NCI-H2107 (cell line): ENCODE measurements at places on chromosomes 6 and 20.

GRCh38 chr6:147905711-147906110 lies 397.2 kb downstream of the SAMD5 start:
- no peak for DNase-seq

DNA sequence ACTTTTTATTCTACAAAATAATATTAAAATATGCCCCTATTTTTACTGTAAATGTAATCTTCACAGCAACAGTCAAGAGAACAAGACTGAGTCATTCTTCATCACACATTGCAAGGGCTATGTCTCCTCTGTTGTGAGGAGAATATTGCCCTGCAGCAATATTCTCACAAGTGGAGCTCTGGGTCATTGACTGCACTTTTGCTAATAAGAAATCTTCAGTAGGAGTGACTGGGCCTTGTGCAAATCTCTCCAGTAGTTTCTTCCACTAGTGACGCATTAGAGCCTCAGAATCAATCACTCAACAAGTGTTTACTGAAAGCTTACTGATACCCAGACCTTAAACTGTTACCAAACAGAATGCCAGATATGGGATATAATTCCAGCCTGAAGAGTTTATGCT lies 49.1 kb downstream of the LAMA2 start:
- no peak for DNase-seq

DNA sequence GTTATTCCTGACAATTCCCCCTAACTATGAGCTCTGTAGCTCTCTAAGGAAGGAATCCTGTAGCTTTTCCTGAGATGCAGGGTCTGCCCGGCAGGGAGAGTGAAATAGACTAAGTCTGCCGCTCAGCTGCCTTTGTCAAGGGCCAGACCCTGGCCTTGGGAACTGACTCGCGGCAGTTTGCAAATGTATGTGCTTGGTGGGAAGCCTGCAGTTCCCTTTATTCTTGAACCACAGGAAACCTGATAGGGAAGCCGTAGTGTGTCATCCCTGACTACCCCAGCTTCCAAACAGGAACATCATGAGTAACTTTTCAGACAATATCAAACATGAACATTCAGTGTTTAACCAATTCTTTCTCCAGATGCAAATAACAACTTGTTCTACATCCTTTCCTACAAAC lies 78.7 kb upstream of the IFNGR1 start:
- no peak for DNase-seq

DNA sequence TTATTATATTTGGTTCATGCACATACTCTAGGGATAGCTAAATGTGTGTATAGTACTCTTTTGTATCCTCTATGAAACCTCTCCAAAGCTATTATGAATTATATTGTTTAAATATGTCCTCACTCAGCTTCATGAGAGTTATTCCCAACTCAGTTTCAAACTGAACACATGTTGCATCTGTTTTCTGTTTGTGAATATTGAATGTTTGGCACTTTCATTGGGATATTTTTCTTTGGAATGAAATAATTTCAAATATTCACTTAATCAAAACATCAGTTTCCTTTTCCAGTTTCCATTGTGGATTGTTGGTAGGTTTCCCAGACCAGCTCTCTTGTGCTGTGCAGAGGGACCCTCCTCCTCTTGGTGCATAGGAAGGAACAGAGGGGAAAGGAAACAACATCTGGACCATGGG lies 46.6 kb downstream of the HDAC2 start:
- no peak for DNase-seq

GRCh38 chr20:57545927-57546662 lies 14.8 kb upstream of the PCK1 start:
- DNase-seq: no peak

- no peak for DNase-seq
Observed at GRCh38 chr6:149990212-149990660, 26.5 kb downstream of the ULBP1 start.

- no peak for DNase-seq
Observed at GRCh38 chr20:19456595-19457395, 244.4 kb downstream of the SLC24A3 start.

DNA sequence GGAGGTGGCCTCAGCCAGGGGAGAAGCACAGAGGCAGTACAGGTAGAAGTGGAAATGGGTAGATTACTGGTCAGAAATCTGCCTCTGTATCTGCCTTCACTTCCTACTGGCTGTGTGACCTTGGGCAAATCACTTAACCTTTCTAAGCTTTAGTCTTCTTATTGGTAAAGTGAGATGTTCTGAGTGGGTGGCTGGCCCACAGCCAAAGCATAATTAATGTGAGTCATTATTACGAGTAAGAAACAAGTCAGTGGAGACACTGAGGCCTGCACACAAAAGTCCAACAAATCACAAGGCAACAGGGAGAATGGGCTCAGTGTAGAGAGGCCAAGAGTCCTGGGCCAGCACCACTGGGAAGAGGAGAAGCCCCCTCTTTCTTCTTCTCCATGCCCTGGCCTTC lies 39.1 kb downstream of the NRN1 start:
- DNase-seq: no peak

DNA sequence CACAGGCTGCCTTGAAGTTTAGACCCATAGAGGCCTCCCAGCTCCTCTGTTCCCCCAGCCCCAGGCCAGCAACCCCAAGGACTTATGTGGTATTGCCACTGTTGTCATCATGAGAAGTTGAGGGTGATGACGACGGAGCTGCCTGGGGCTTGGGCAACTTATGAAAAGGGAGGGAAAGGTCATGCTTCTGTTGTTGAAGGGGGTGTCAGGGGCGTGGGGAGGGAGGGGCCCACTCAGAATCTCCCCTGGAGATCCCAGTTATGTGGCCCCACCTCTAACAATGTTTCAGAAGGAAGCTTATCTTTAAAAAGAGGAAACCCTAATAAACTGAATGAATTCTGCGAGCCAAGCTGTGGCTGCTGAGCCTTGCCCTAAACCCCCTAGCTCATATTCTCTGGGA lies 4.2 kb downstream of the ADTRP start:
- no peak for DNase-seq

DNA sequence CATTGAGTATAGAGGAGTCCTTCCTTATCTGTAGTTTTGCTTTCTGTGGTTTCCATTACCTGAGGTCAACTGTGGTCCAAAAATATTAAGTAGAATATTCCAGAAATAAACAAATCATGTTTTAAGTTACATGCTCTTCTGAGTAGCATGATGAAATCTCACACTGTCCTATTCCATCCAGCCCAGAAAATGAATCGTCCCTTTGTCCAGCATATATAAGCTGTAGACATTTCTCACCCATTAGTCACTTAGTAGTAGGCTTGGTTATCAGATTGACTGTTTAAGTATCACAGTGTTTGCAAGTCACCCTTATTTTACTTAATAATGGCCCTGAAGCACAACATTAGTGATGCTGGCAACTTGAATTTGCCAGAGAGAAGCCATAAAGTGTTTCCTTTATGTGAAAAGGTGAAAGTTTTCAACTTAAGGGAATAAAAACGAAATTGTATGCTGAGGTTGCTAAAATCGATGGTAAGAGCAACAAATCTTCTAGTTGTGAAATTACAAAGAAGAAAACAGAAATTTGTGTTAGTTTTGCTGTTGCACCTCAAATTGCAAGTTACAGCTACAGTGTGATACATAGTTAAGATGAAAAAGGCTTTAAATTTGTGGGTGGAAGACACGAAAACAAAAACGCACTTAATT lies 198.6 kb upstream of the SIM1 start:
- DNase-seq: no peak

DNA sequence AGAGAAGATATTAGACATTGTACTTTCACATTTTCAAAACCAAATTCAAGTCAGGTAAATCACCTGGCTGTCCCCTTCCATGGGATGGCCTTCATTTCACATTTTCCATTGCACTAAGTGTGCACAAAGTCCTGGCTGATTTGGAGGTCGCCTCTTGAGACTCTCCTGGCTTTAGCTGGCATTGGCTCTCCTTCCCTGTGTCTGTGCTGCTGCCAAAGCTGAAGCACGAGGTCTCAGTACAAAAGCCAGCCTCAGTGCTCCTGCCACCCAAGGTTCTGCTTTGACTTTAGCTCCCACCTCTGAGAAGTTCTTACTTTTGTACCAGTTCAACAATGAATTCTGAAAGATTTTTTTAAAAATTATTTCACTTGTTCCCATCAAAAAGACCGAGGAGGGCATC lies 289.2 kb upstream of the CNR1 start:
- no peak for DNase-seq

DNA sequence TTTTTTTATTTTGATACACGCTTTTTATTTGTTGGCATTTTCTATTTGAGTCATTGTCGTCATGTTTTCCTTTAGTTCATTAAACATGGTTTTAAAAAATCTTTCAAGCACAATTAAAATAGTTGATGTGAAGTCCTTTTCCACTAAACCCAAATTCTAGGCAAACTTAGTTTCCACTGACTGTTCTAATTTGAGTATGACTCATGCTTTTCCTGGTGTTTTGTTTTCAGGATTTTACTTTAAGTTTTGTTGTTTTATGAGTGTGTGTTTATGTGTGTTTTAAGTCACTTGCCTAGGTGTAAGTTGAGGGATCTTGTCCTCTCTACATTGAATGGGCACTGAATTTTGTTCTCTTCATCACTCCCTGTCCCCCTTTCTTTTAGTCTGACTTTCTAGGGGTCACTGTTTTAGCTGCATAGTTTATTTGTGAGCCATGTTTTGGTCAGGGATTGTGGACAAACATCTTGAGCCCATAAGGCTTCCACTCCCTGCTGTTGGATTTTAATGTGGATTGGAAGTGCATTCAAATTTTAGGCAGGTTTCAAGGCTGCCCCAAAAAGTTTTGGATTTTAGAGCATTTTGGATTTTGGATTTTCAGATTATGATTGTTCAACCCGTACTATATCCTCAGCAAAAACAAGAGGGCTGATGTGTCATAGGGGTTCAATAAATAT lies 94.8 kb downstream of the CDYL start:
- DNase-seq: no peak

DNA sequence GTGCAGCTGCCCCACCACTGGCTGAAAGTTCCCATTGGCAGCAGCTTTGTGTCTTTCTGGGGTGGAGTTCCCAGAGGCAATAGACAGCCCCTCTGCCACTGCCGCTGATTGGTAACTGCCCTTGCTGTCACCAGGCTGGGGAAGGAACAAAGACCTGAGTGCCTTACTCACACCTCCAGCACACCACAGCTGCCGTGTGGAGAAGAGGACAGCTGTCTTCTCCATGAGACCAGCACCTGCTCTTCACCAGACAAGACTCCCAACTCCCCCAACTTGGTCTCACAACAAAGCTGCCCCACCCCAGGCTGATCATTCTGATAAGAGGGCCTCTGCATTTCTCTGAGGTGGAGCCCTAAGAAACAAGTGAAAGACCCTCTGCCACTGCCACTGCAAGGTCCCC lies 39.7 kb upstream of the PTCHD4 start:
- DNase-seq: no peak
